ENCODE measurements at places on chromosomes 11 and 22.

- no peak for DNase-seq
These were observed 51.9 kb upstream of the ARHGAP42 start for GRCh38 chr11:100635194-100635593.

DNA sequence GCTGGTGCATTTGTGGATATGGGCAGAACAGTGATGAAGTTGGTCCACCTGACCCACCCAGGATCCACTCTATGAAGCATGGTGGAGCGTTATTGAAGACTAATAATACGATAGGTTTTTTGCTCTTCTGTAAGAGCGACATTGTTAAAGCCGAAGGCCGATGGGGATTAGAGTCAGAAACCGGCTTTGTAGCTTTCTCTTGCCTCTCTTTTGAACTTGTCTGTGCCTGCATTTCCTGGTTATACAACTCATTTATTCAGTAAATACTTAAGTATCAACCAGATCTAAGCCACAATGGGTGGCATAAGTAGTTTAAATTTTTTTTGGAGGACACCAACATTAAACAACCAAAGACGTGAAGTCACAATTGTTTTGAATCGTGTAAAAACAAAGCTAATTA lies 93.4 kb downstream of the ARHGAP42 start:
- DNase-seq = no peak

- no peak for DNase-seq
These were observed 1.8 kb downstream of the FUT4 start for GRCh38 chr11:94545264-94546161.

- DNase-seq = no peak
These were observed 58.1 kb downstream of the LRP5 start for GRCh38 chr11:68370211-68371111.

Measured in T-helper 22 cell (primary cell).